ENCODE measurements at places on chromosomes 16 and 17. TPM values are rescaled to one million over a fixed set of nuclear protein-coding genes. Genes with fewer than 3 reads are reported as not detected.

KRT24 gene
- total RNA-seq = not detected

GRCh38 chr16:27932542-27933135, 130.9 kb downstream of the GSG1L start:
- DNase-seq = no peak

DNA sequence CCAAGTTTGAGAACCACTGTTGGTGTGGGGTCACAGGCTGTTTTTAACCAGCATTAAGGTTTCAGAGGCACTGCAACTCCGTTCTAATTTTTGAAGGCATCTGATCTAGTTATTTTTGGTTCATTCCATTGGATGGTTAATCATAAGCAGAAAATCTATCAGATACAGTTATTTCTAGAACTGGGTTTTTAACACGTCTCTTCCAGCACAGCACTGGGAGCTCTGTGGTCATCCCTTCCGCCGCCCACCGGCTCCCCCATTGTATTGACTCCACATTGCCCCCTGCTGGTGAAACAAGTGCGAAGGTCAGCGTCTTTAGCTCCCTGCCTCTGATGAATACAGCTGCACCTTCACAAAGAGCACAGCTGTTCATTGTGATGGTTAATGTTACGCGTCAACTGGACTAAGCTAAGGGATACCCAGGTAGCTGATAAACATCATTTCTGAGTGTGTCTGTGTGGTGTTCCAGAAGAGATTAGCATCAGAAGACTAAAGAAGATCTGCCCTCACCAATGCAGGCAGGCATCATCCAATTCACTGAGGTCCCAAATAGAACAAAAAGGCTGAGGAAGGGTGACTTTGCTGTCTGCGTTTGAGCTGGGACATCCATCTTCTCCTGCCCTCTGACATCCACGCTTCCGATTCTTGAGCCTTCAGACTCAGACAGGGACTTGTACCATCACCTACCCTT, 8.5 kb downstream of the CCL18 start:
- DNase-seq = peak; percentile 14

- DNase-seq = peak; percentile 68
Measured at GRCh38 chr16:8963821-8964441, at the start of gene USP7. Gene USP7 (minus strand): TSS chr16:8963906. CDS start chr16:8963285, 621 bp downstream.

DNA sequence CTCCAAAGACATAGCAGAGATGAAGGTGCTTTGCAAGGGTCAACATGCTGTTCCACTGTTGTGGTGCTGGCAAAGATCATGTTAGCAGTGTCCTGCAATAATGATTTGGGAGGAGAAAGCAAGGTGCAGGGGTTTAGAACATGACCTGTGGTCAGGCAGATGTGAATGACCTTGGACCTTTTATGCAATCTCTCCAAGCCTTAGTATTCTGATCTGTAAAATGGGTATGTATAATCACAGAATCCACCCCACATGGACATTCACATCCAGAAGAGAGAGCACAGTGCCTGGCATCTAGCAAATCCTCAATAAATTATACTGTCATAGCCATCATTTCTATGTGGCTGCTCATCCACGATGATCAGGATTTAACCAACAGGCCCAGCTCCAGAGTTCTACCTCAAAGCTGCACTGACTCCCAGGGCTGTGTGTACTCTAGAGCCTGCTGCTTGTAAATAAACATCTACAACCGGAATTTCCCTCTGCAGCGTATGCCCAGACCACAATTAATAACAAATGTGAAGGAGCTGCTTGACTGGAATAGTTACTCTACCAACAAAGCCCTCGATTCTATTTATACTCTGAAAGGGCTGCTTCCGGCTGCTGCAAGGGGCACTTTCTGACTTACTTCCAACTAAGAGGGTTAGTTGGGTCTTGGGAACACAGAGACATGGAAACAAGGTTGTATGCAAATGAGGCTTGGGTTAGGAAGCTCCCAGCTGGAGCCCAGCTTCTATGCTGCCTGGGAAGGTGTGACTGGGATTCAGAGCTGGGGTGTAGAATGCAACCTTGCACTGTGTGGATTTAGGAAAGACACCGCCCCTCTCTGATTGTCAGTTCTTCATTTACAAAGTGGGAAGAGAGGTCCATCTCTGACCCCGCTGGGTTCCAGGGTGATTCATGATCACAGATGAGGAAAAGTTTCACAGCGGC, 265.2 kb downstream of the XYLT1 start:
- no peak for DNase-seq

DNA sequence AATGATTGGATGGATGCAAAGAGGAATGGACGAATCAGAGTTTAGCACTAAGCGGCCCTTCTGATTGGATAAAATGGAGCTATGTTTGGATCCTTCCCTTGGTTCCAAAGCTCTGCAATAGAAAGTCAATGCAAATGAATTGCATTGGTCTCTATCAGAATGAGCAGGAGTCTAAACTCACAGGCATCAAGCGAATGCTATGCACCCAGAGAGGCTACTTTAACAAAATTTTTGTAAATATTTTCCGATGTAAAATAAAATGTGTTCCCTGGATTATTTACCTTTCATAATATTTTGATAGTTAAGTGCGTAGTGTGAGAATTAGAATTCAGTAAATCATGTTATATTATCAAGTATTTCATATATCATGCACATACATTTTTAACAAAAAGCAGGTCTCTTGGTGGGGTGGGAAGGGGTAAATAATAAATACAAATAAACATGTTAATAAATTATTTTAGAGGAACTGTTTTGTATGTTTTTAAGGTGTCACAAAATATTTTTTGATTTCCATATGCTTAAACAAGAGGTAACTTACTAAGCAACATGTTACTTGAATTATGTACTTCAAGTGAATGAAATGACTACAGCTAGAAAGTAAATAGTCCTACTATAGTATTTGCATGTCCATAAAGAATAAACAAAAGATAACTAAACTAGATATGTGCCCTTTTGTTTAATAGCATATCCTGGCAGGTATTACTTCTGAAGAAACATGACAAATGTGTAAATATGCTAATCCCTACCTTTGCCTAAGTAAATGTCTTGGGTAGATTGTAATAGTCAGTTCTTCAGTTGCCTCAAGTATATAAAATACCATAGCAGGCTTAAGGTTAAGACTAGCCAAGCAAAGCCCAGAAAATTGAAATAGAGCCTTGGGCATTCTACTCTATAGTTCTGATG, 4.4 kb upstream of the UNK start:
- DNase-seq = no peak
